ENCODE measurements at places on chromosomes 6 and 20.
A peak's percentile ranks its signal among the peaks of the same experiment; 100 is the strongest.

- DNase-seq, result no peak
These were observed 286.4 kb downstream of the HACE1 start for GRCh38 chr6:104573350-104573749.

- no peak for DNase-seq
These were observed 511.0 kb downstream of the CDKAL1 start for GRCh38 chr6:21045135-21045700.

DNA sequence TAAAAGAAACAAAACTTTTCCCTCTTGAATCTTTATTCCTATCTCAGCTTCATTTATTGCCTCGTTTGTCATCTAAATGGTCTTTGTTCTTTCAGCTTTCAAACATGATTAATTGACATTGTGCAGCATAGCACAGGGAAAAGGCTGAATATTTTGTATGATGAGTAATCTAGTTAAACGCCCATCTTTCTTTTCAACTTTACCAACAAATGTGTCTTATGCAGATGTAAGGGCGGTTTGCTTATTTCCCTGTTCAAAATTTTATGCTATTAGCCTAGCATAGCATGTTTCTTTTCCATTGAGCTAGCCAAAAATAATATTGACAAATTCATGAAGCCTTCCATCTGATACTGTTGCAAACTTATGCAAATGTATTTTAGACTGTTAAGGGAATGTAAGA lies 176.4 kb upstream of the AKAP12 start:
- DNase-seq, result peak; percentile 81

DNA sequence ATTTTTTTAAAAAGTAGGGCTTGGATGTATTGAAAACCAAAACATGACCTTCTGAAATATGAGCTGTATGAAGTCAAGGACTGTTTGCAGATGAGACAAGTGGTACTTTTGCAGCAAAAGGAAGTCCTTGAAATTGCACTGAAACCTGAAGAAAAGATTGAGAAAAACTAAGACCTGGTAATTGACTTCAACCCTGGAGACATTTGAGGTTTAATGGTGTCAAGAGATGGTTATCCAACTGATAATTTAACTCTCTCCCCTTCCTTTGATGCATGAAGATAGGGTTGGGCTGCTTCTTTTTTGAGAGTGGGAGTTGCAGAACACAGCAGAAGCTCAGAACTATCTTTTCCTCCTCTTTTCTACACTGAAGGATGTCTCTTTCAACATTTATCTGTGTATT lies 180.9 kb upstream of the DTNBP1 start:
- DNase-seq, result no peak

GRCh38 chr6:106163446-106163965 lies 77.4 kb downstream of the PRDM1 start:
- peak; percentile 72 for DNase-seq

DNA sequence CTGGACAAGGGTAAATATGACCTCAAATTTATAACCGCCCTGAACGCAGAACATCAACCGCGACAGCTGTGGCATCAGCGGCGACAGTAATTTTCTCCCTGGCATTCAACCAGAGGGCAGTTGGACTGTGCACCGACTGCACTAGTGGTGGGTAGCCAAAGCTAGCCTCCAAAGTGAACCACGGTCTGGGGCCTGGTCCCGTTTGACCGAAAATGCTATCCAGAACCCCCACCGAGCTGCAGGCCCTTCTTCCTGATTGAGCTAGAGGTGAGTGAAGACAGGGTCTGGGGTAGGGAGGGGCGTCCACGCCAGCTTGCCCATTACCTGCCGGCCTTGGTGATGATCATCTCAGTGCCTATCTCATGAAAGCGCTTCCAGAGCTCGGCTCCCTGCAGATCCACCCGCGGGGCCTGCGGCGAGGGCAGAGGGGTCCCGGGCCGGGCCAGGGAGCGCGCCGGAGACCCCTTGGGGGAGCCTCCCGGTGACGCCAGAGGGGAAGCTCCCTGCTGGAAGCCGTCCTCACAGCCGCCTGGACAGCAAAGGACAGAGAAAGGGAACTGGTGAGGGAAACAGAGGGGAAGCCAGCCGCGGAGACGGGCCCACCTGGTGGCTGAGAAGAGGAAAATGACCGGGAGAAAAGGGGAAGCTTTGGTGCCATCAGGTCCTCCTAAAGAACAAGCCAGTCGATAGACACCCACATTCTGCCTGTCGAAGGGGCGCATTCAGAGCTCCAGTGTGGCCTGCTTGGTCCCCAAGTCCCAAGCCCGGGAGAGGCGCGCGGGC lies 2.0 kb downstream of the TBX18 start:
- DNase-seq, result peak; percentile 69

Measured in fibroblast of skin of back (primary cell).